Neural crest cell (in vitro differentiated cells): ENCODE measurements at places on chromosomes 5 and 9.

DNA sequence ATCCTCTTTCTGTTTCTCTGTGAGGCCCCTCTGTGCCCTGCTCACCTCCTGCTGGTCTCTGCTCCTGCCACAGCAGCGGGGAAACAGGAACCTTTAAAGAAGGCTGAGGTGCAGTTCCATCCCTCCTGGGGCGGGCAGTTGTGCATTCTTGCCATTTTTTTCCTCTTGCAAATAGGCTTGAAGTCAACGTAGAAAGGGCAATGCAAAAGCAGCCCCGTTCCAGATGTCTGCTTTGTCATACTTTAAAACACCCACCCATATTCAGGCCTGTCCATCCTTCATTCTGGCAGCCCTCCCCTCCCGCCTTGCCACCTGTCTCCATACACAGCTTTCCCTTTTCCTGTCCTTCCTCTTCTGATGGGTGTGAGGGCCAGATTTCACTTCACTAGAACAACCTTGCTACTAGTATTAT, 65.4 kb upstream of the KLF9 start:
- no peak for DNase-seq

GRCh38 chr5:26700759-26701384, 337.5 kb downstream of the CDH9 start:
- DNase-seq, result peak; percentile 56

DNA sequence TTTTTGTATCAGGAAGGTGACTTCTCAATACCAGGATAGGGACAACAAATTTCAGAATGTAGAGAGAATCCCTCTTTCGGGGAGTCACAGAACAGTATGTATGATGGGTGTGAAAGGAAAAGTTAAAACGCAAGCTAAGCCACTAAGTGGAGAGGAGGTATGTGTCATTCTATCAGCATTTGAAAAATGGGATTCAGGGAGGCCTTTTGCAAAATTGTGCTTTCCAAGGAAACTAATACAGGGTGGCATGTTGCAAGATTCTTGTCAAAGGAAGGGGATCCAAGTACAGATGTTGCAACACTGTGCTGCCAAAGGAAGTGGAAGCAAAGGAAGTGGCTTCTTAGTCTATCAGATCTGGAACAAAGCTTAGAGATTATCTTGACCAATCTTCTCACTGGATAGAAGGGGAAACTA, 12.6 kb upstream of the TNIP1 start:
- no peak for DNase-seq

GRCh38 chr9:20289423-20290010, 332.8 kb downstream of the MLLT3 start:
- no peak for DNase-seq

- DNase-seq, result no peak
Measured at GRCh38 chr5:173726846-173727557, 110.6 kb upstream of the BOD1 start.

GRCh38 chr9:1173211-1173610, 123.1 kb downstream of the DMRT2 start:
- DNase-seq, result no peak

- no peak for DNase-seq
Measured at GRCh38 chr9:110802416-110803035, 133.9 kb downstream of the MUSK start.

DNA sequence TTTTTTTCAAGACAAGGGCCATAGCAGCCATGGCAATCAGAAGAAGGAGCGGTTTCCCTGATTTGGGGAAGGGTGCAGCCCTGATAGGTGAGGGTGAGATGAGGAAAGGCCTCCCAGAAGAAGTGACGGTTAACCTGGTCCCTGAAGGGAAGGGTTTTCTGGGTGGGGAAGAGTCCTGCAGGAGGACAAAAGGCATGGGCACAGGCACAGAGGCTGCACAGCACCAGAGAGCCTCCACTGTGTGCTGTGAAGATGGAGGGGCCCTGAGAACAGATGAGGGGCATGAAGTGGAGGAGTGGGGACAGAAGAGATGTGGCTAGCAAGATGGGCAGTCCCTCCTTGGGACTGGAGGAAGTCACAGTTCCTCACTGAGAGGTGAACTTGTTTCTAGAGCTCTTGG, 46.3 kb upstream of the CXCL14 start:
- no peak for DNase-seq

DNA sequence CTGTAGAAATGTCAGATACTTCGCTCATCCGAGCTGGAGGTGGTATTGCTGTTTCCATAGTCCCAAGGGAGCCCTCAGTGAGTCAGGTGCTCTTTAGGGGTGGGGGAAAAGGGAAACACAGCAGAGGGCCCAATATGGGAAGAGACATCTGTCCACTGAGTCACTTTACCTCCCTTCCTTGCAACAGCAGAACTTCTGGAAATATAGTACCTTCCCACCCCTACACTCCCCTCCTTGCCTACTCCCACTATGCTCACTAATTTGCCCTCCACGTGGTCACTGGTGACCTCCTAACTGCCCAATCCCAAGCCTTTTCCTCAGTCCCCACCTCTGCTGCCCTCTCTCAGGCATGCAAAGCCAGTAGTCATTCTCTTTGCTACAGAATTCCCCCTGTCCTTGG, 1.9 kb downstream of the HK3 start:
- DNase-seq, result no peak

DNA sequence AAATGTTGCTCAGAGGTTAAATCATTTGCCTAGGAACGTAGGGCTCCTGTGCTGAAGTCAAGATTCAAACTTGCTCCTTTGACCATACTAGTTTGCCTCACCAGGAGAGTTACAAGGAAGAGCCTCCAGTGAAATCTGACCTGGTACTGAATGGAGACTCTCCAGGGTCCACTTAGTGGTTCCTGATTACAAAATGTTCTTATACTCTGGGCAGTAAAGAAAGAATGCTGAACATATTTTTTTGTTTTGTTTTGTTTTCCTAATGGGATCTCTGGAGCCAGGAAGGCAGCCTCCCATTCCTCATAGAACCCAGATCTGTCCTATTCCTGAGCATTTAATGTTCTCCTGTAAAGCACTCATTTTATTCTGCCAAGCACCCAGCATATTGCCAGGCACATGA, 256.5 kb upstream of the CLINT1 start:
- no peak for DNase-seq
